ENCODE measurements at places on chromosomes 4 and X.

GRCh38 chrX:54799046-54799445, 991 bp upstream of the ITIH6 start:
- no peak for DNase-seq

GRCh38 chr4:7860600-7861163, 79.0 kb downstream of the AFAP1 start:
- no peak for DNase-seq

DNA sequence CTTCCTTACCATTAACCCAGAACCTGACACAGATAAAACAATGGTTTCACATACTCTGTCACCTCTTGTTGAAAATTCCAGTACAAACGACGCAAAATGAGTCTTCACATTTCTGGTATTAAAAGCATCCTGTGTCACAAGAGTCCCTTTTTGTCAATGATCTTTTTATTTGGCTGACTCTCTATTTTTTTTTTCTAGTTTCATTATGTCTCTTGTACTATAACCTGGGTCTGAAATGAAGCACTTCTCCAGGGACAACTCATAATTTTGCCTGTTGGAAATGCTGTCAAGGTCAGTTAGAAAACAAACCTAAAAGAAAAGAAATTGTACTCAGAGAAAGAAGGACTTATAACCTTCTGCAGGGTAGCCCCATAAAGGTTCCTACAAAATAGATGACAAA, 93.1 kb downstream of the NR3C2 start:
- DNase-seq: no peak

GRCh38 chr4:94262163-94263016, 54.7 kb downstream of the SMARCAD1 start:
- peak; percentile 60 for DNase-seq

DNA sequence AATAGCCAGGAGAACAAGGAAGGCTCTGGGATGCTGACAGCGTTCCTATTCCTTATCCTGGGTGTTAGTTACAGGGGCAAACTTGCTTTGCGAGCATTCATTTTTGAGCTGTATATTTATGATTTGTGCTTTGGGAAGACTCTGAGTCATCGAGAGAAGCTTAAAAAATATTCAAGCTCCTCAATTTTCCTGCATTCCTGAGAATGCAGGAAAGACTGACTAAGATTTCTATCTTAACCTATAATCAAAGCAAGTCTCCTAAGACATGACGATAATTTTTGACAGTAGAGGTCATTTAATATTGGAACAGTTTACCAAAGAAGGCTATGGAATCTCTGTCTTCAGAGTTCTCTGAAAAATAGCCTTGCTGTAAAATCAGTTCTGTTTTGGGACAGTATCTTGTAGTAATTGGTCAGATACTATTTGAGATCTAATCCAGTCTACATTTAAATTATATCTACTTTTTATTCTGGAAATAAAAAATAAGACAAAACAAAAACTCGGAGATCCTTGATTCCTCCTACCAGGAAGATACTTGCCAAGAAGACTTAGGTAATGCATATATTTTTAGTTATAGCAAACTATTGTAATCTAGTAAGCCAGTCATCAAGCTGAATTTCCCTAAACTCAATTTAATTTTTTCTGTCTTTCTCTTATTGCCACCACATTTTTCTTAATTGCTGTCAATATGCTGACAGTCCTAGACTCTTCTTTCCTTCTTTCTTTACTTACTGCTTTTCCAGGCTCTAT, 31.7 kb downstream of the BBS12 start:
- DNase-seq: peak; percentile 25

GRCh38 chr4:10599574-10599973, 85.0 kb downstream of the CLNK start:
- no peak for DNase-seq

- DNase-seq: no peak
Measured at GRCh38 chr4:183878251-183878970, 26.7 kb upstream of the STOX2 start.

DNA sequence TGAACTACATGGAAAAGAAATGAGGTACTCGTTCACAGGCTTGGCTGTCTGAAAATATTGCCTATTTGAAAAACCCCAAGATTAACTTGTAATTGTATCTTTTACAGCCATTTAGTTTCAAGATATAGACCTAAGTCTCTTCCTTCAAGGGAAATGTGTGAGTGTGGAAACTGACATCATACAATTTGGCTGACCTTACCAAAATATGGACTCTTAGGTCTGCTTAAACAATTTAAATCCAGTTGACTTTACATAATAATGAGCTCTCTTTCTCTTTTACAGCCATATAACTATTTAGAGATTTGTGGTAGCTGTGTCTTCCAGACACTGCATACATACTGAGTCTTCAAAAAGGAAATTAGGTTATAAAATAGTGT, 186.9 kb downstream of the NR3C2 start:
- no peak for DNase-seq

DNA sequence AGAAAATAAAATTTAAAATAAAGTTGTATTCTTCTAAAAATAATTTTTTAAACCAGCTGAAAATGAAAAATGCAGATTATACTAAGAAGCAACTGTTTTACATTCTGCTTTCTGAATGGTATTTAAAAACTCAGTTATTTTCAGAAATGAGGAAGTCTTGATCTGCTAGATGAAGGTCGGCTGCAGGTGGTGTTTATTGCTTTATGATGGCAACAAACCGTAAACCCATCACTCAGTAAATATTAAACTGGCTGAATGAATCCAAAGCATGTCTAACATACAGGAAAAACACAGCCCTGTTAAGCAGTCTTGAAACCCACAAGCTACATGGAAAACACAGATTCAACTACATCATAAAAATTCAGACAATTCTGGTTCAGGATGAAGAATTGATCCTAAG, 29.3 kb downstream of the DYNLT3 start:
- no peak for DNase-seq

- DNase-seq: no peak
Measured at GRCh38 chr4:154348657-154349056, 142.9 kb downstream of the DCHS2 start.

DNA sequence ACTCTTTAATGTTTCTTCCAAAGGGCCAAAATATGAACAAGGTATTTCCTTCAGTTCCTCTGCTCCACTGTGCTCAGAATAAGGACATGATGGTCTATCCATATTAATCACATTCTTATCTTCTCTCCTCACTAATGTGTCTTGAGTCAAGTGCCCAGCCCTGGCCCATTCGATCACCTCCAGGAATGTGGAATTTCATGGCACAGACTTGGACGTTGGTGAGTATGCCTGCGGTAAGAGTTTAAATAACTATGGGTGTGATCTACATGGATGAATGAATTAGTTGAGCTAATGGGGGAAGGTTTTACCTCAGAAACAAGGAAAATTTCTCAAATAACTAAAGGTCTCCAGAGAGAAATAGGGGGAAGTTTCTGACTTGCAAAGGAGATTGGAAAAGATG, 174.0 kb downstream of the NPFFR2 start:
- DNase-seq: no peak

DNA sequence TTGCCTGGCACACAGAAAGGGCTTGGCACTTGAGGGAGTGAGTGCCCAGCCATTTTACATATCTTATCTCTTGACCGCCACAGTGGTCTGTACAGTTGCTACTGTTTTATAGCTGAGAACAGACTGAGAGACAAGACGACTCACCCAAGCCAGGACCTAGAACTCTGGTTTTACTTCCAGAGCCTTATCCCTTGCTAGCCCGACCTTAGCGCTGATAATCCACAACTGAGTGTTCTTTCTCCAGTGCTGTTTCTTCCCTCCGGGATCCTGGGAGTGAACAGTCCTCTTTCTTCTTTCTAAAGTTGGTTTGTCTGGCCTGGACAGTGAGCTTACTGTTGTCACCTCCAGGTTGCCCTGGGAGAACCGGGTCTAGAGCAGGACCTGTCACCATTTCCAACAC, 52.5 kb upstream of the TADA2B start:
- no peak for DNase-seq

DNA sequence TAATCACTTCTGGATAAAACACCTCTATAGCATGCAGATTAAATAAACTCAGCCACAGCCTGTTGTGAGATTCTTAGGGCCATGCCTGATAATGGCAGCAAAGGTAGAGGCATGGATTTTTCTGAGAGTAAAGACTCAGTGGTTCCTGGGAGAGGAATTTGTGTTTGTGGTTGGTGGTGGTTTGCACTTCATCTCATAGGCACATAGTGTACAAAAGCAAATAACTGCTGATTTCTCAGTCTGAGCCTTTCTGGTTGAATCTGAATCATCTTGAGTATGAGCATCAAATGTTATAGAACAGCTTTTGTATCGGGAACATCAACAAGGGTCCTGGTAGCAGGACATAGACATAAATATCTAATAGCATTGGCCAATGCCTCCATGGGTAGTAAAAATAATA, 274.3 kb downstream of the FRMPD4 start:
- no peak for DNase-seq

- no peak for DNase-seq
Measured at GRCh38 chr4:2788532-2789103, 4.3 kb upstream of the SH3BP2 start.

DNA sequence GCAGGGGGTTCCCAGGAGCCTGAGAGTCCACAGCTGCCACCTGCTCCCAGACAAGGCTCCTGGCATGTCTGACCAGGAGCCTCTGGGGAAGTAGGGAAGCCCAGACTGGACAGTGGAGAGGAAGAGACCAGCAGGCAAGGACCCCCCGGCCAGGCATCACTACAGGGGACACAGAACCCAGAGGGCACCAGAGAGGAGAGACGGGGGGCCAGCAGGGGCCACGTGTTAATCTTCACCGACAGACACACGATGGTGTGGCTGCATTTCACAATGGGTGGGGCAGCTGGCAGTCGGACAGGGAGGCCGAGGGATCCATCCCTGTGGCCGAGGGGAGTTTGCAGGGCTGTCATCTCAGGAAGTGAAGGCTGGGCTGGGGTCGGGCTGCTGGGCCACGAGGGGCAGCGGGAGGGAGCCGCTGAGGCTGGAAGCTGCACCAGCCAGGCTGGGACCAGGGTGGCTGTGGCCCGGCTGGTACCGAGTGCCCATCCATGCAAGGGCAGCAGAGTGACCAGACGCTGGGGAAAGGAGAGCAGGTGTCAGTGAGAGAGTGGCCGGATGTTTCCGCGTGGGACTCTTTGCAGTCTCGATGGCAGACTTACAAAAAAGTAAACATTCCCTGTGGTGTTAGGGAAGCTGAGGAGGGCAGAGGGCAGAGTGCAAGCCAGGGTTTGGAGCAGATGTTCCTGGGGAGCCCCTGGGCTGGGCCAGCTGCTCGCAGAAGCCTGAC, 4.7 kb downstream of the PDE6B start:
- no peak for DNase-seq

DNA sequence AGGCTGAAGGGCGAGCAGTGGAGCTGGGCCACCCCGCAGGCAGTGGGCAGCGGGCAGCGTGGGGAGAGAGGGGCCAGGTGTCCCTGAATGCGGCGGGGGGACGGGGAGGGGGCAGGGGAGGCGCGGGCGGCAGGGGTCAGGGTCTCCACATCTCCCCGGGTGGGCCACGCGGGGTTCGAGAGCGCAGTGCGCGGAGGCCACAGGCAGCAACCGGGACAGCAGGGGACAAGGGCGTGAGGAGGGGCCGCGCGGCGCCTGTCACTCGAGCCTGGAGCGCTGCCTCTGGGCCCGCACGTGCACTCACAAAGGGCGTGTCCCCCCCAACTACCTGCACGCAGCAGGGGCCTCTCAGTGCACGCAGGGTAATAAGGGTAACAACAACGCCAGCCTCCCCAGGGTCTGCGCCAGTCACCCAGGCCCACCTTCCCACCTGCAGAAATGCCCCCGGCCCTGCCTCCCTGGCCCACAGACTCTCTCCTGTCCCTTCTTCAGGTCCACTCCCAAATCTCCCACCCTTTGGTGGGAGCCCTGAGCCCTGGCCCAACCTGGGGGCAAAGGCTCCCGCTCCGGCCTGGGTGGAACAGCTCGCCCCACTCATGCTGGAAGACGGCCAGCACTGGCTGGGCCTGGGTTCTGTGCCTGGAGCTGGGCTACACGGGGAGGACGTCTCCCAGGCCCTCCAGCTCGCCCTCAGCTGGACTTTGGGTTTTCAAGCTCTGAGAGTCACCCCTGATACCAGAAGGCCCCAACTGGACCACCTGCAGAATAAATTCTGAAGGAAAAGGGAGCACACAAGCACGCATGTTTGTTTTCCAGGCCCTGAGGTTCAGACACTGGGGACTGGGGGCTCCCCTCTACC, 53.2 kb downstream of the ZFYVE28 start:
- DNase-seq: no peak

DNA sequence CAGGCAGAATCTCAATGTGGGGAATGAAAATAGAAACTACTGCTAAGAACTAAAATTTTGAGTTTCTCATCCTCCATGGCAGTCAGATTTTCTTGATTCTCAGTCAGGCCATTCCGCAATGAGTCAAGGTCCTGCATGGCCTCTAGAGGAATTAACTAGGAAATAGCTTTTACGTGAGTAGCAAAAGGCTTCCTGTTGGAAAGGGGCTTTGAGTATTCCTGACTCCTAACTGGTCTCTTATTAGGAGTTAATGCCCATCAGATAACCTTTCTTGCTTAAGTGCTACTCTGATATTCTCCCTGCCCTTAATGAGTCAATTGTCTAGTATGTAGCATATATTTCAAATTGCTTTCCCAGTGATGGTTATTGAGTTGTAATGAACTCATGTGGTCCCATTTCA, 65.7 kb upstream of the ARHGAP24 start:
- no peak for DNase-seq

DNA sequence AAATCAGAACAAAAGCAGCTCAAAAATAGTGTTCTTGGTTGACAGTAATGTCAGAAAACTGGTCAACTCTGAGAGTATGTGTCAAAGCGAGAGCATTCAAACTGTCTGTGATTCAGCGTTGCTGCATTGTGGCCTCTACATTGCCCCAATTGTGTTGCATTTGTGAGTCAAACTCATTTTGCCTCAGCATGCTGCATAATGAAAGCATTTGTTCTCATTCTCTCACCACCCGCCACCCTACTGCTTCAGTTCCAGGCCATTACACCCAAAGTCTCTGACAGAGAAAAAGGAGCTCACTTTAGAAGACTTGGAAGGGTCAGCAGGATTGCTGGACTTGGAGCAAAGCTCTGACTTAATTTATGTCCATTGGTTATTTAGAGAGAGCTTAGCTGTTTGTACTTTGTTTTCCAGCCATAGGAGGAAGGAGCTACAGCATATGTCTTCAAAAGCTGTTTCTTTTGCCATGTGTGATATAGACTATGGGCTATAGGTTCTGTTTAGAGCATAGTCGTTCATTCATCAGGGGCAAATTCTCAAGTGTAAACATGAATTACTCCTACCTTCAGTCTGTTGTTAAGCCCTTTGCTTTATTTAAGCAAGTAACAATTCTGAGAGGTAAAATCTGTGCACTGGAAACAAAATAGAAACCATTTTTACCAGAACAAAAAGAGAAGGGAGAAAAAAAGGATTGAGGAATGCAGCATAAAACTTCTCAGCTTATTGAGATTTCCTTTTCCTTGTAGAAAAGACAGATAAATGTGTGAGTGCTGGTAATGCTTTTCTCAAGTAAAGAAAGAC, 153.4 kb upstream of the ANK2 start:
- DNase-seq: no peak

Measured in MCF 10A (cell line).